IMR-90 (cell line): ENCODE measurements at places on chromosomes 11 and 22.

- DNase-seq: peak; percentile 31
Measured at GRCh38 chr11:5300251-5300650, 1.5 kb downstream of the OR51B4 start.

DNA sequence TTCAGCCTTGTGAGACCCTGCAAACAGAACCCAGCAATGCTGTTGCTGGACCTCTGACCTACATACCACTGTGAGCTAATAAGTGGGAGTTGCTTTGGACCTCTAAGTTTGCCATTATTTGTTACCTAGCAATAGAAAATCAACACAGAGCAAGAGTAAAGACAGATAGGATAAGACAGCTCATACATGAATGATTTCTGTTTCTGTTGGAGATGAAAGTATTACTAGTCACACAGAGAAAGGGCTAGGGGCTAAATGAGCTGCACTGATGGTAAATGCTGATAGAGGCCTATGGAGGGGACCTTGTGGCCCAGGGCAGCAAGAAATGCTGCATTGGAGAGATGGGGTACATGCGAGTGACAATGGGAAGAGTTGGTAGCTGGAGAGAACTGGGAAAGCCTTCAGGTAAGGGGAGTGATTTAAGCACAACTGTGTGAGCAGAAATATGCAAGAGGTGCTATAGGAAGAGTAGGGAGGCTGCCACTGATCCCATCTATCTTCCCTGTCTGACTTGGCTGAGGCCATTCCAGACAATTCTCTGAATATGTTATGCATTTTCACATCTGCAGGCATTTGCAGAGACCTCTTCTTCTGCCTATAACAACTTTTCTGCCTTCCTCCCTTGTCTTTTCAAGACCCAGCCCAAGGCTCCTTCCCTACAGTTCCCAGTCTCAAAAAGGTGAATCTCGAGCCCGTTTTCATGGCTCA, 46.1 kb upstream of the SYN3 start:
- no peak for DNase-seq

- no peak for DNase-seq
Measured at GRCh38 chr22:21915624-21916308, 36.9 kb downstream of the PPM1F start.

DNA sequence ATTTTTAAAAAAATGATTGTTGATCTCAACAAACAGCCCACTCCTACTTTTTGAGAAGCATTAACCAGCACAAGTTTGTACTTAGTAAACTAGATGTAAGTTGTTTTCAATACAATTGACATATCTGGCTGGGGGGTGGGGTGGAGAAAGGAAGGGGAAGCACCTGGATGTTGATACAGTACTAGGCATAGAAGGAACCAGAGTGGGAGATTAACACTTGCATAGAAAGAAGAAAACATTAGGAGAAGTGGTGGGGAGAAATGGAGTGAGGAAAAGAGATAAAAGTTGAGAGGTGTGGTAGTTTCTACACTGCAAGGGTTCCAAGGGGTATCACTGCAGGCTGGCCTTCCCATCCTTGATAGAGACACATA, 10.6 kb upstream of the GAB2 start:
- DNase-seq: no peak

DNA sequence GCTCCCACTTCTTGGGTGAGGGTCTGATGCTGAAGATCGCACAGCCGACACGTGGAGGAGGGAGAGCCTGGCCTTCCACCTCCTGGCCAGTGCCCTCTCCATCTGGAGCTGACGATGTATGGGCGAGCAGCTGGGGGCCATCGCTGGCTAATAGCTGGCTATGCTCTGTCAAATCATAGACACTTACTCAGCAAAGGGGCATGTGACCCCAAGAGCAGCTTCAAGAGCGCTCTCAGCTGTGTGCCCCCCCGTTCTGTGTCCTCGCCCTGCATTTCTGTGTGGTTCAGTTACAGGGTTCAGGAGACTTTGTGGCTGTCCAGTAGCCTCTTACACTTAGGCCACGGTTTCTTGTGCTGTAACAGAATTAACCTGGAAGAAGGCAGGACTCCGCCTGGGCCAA, 26.4 kb downstream of the FBLN1 start:
- DNase-seq: peak; percentile 72

DNA sequence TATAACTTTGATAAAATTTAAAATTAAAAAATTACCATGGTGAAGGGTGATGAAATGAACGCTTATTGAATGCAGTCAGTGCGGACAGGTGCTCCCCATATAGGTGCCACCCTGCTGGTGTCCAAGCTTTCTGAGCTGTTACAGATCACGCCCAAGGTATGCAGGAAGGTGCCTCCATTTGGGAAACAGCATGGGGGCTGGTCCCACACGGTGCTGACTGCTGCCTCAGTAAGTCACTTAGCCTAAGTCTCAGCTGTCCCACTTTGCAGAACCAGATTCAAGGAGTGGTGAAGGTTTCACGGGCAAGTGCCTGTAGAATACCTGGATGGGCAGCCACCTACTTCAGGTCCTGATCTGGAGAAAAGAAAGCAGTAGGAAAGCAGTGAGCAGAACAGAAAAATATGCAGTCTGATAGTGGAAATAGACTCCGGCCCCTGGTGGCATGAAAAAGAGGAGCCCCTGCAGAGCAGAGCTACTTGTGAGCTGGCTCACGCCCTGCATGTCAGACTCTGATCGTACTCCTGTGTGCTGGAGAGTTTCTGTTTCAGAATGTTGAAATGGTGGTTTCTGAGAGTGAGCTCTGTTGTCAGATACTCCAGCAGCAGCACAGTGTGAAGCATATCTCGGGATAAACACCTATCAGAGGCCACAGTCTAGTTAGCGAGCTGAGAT, 33.2 kb downstream of the ADORA2A start:
- peak; percentile 28 for DNase-seq

DNA sequence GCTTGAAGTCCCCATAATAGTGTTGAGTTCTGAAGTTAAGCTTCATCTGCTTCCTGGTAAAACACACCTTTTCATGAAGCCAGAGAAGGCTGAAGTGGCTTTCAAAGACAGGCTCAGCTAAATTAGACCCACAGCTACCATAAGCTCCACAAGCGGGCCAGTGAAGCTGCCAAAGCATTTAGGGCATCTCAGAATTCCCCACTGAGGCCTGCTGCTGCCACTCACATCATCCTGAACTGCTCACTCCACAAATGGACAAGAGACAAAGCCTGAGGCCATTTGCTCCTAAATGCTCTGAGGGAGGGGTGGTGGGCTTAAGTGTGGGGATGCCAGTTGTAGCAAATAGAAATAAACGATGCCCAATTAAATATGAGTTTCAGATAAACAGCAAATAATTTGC, 14.6 kb downstream of the CCDC83 start:
- no peak for DNase-seq

DNA sequence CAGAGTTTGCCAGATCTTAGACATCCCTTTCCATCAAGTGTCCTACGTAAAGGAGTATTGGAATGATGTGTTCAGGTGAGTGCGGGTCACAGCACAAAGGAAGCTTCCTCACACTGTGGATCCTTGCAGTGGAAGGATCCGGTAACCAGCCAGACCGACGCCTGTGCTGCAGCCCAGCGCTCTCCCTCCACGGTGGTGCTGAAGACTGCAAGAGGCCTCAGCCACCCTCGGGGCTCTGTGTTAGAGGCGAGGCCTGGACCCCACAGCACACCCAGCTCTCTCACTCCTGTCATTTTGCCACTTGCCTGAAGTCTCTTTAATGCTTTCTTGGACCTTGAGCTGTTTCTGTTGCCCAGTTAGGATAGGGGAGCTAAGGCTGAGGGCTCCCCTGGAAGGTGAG, 2.4 kb downstream of the TRMU start:
- no peak for DNase-seq

GRCh38 chr11:69670158-69670845, 4.9 kb downstream of the LTO1 start:
- peak; percentile 84 for DNase-seq

DNA sequence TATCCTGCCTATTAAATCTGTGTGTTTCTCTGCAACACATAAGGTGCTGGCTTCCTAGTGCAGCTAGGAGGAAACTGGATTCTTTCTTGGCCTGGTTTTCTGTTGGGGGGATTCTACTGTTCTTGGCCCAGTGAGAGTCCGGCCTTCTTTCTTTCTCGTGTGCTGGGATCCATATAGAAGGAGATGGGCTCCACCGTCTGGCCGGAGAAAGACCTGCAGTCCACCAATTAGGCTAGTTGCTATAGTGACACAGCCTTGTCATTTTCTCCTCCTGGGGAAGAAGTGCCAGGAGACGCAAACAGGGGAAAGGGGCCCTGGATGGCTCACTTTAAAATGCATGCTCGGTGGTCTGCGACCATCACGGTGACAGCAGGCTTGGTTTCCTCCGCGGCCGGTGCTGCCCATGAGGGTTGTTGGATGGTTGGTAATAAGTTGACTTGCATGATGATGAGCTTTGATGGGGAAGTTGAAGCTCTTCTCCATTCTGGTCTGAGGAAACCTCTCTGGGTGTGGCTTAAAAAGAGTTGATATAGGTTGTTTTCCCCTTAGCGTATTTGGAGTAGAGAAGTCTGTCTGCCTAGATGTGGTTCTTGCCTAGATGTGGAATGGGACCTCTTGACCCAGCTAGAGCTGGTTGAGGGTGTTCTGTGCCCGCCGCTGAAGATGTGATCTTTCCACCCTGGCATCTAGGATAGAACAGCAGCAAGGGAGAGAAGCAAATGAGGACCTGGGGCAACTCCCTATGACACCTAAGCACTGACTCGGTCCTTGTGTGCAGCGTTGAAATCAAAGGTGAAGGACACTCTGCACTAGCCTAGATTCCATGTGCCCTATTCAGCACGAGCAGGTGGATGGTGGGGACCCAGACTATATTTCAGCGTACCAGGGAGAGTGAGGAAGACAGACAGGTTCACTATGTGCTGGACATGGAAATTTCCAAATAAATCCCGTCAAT, 1335.0 kb downstream of the BRD1 start:
- DNase-seq: peak; percentile 57

DNA sequence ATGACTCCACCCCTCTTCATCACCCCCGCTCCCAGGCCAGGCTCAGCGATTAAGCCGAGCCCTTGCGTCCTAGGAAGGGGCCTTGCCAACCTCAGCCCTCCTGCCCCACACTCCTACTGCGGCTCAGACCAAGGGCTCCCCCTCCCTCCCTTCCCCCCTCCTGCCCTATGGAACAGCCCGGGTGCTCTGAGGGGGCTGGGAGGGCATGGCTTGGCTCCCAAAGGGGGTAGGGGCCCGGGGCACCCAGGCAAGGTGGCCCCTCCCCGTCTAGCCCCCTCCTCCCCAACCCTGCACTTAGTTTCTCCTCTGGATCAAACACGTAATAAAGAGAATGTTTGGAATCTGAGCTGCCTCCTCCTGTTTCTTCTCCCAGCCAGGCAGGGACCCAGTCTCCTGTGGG, 6.3 kb downstream of the RCOR2 start:
- no peak for DNase-seq

- DNase-seq: peak; percentile 51
Measured at GRCh38 chr11:32006799-32007388, 84.0 kb upstream of the RCN1 start.

- peak; percentile 51 for DNase-seq
Measured at GRCh38 chr11:35146711-35147110, 7.7 kb downstream of the CD44 start.

DNA sequence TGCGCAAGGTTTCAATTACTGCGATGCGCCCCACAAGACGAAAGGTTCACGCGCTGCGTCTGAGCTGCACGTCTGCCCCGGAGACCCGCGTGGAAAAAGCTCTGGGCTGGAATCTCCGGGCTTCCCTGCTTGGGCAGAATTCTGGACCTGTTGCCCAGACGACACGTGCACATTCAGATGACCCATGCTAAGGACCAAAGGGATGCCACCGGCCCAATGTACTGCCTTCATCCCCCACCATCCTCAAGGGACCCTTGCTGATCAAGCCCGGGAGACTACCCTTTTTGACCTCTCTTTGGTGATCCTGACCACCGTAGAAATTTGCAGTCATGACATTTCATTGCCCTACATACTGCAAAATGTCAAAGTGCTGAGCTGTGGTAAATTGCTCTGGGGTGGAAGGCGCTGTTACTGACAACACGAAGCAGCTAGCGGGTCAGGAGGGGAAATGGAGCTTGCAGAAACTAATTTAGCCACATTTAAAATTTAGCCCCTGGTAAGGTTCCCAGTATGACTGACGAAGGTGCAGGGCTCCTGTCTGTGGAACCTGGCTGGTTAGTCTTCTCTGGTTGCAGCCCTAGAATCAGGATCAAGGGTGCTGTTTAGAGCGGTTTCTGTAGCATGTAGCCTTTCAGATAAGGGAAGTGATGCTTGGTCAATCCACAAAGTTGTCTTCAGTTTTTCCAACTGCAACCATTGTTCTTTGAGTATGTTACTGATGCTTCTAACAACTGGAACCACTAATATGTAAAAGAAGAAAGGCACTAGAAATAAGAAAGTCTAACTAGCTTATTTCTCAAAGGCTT, 81.9 kb downstream of the PRR5L start:
- no peak for DNase-seq

GRCh38 chr22:35605369-35605680, 11.8 kb downstream of the MB start:
- DNase-seq: no peak

DNA sequence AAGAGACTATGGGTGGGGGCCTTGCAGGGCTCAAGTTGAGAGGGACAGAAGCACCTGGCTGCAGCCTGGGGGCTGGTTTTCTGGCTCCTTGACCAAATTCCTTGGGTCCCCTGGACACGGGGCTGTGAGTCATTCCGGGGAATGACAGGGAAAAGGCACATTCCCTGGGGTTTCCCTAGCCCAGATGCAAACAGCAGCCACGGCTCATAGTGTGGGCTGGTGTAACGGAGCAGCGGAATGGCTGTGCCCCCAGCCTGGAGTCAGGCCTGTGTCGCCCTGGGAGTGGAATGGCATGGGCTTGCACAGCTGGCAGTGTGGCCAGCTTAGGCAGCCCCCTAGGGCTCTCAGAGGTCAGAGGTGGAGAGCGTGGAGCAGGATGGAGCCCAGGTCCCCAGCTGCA, 77.6 kb upstream of the KCNQ1OT1 start:
- peak; percentile 34 for DNase-seq

DNA sequence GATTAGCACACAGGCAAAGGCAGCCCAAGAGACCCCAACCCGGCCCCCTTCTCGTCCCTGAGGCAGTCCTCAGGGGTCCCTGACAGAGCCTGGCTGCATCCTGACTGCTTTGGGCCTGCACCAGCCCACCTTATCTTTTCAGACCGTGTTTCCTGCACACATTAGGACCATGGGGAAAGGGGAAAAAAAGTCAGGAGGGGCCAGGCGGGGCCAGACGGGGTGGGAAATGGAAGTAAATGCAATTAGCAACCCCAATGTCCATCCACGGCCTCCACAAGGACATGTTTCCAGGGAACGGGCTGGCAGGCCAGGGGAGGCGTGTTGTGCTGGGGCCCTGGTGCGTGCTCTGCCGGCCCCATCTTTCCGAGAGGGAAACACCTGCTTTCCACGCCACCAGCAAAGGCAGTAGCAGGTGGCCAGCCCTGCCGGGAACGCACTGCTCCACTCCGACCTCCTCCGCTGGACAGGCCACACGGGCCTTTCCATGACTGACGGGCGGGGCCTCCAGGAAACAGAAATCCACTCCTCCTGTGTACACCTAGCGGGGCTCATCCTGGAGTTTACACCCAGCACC, 7.4 kb downstream of the EHD1 start:
- DNase-seq: no peak

GRCh38 chr11:134864233-134864967, 452.4 kb upstream of the B3GAT1 start:
- DNase-seq: no peak

DNA sequence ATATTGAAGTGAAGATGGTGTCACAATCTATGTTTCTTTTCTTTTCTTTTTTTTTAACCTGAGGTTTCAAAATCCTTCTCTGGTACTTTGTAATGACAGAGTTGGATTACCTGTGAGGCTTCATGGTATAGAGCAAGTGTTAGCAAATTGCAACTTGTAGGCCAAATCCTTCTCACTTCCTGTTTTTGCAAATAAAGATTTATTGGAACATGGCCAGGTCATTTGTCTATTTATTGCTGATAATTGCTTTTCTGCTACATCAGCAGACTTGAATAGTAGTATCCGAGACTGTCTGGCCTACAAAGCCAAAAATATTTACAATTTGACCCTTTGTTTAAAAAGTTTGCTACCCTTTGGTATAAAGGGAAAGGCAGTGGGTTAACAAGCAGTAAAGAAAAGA, 1059.4 kb upstream of the CCDC90B start:
- no peak for DNase-seq
